T1000 (cell line): ENCODE measurements at places on chromosomes 16 and 17.

DNA sequence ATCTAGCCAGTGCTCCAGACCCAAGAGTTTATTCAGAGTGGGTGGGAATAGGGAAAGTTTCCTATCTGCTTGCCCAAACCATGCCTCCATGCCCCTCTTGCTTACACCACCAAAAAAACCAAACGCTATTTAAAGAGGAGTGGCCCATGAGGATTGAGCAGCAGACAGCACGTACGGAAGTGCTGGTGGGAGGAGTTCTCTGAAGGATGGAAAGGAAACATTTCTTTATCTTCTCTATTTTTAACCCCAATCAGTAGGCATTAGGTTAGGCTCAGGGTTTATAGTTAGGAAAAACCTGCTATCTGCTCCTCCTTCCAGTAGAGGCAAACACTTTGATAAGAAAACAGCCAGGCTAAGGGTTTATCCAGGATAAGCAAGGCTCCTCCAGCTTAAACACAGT lies 235.3 kb downstream of the ZFHX3 start:
- no peak for DNase-seq

GRCh38 chr17:22669721-22670120 lies 977.4 kb downstream of the KCNJ18 start:
- DNase-seq: no peak

- no peak for DNase-seq
Measured at GRCh38 chr17:40309031-40309948, at the start of gene RARA. TSS of gene RARA (plus strand) at chr17:40309180. CDS start at chr17:40331219, 22,039 bp downstream.

- no peak for DNase-seq
Measured at GRCh38 chr16:30604316-30604947, 5.8 kb downstream of the ZNF689 start.

DNA sequence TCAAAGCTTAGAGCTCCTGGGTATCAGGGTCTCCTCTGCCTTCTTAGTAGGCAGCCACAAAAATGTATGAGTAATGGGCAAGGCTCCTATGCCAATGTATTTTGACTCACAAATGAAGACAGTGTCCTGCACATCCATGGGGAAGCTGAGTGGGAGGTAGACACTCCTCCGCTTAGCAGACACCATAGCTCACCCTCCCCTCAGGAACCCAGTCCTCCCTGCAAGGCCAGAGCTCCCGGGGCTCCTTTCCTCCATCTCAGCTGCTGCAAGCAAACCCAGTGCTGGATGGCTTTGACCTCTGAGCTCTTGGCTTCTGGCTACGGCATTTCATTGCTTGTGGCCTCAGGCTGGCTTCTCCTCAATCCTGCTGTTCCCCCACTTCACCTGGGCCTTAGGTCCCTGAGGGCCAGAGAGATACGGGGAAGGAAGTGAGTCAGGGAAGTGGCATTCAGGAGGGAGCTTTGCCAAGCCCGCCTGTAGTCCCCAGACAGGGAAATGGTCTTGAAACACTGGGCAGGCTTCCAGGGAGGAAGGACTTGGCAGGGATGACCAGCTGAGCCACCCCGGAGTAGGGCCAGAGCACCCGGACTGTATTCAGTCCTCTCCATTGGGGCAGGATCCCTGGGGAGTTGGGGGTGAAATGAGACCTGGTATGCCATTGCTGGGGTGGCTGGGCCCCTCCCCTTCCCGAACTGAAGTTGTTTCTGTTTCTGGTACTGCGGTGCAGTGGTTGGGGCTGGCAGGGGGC lies 4.5 kb downstream of the ABCC3 start:
- DNase-seq: peak; percentile 97

- DNase-seq: no peak
Measured at GRCh38 chr17:77882481-77883212, 75.9 kb upstream of the TNRC6C start.

GRCh38 chr17:17840751-17841591 lies 4.2 kb upstream of the SREBF1 start:
- DNase-seq: no peak

- DNase-seq: no peak
Measured at GRCh38 chr17:62965174-62965685, 805 bp upstream of the TANC2 start.

GRCh38 chr17:7323731-7324437 lies 5.3 kb downstream of the NEURL4 start:
- peak; percentile 75 for DNase-seq

DNA sequence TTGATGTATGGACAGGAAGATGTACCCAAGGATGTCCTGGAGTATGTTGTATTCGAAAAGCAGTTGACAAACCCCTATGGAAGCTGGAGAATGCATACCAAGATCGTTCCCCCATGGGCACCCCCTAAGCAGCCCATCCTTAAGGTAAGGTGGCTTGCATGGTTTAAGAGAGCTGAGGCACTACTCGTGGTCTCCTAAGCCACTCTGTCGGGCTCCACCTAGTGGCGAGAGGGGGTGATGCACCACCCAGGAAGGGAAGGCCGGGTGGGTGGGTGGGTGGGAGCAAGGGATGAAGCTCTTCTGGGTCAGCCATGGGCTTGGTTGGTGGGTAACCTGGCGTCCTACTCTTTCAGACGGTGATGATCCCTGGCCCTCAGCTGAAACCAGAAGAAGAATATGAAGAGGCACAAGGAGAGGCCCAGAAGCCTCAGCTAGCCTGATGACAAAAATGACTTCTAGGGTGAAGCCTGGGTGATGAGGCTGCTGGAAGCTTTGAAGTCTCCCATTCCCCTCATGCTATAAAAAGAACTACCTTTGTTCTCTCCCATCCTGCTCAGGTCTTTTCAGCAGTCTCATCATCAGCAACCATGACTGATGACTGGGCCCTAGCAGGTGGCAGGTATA lies 21.5 kb downstream of the GPR179 start:
- no peak for DNase-seq

GRCh38 chr17:28916302-28916934 lies 13.5 kb upstream of the DHRS13 start:
- no peak for DNase-seq

DNA sequence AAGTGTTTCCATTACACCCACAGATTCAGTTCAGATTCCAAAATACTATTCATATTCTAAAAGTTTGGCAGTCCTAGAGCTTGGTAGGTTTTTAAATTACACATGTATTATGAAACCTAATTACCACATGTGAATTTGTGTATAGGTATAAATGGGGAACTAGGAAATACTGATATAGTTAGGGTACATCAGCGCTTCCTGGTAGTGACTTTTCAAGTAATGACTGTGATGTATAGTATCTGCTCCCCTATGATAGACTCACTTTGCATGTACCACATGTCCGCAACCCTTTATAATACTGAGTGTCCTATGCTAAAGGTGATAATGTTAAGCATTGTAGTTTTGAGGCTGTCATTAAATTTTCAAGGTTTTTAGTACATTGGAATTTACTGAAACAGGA lies 22.9 kb downstream of the CDK12 start:
- DNase-seq: no peak

DNA sequence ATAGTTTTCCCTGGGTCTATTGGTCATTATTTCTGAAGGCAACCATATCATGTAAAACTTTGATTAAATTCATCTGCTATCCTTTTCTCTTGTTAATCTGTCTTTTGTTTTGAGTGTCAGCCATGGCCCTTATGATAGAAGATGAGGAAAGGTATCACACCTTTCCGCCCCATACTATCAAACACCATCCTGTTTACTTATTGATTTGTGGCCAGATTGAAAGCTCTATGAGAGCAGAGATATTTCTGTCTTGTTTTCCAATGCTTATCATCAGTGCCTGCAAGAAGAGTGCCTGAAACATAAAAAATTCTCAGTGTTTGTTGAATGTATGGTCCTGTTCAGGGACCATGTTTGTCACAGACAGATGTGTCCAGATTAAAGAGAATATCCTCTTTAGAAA lies 22.6 kb upstream of the DHX8 start:
- no peak for DNase-seq

- no peak for DNase-seq
Measured at GRCh38 chr17:12790249-12791106, 1.2 kb downstream of the ARHGAP44 start.
